ENCODE measurements at places on chromosomes 1 and 21. TPM values are rescaled to one million over a fixed set of nuclear protein-coding genes. Genes with fewer than 3 reads are reported as not detected.

PDE9A gene
- not detected for total RNA-seq

SPRR2A gene
- not detected for total RNA-seq

PLPPR5 gene
- not detected for total RNA-seq

ADGRL4 gene
- total RNA-seq: 139 TPM

LRRC71 gene
- total RNA-seq: not detected

FTCD gene
- 0.27 TPM for total RNA-seq

C1QC gene
- not detected for total RNA-seq

BCL10 gene
- total RNA-seq: 44.7 TPM

RYR2 gene
- total RNA-seq: 0.25 TPM

LDLRAD2 gene
- total RNA-seq: 0.09 TPM

FMN2 gene
- total RNA-seq: 8.1 TPM

STX12 gene
- total RNA-seq: 79.6 TPM

B3GALT2 gene
- total RNA-seq: 0.18 TPM

DSCAM gene
- not detected for total RNA-seq

BSND gene
- total RNA-seq: not detected

HHAT gene
- total RNA-seq: 8.5 TPM

GPR37L1 gene
- not detected for total RNA-seq

WARS2 gene
- total RNA-seq: 22.5 TPM

CDCA8 gene
- total RNA-seq: 0.25 TPM

SPSB1 gene
- 18.2 TPM for total RNA-seq

POMGNT1 gene
- total RNA-seq: 5.6 TPM

HCRTR1 gene
- 0.18 TPM for total RNA-seq

ZNF695 gene
- total RNA-seq: 0.82 TPM

CPTP gene
- 17.7 TPM for total RNA-seq

SLFNL1 gene
- total RNA-seq: 0.09 TPM

LCK gene
- total RNA-seq: not detected

ALPL gene
- 1.1 TPM for total RNA-seq

SDHC gene
- total RNA-seq: 52.1 TPM

DNAI4 gene
- 11.4 TPM for total RNA-seq

OR2AK2 gene
- not detected for total RNA-seq

ANXA9 gene
- 0.49 TPM for total RNA-seq

FUBP1 gene
- 32.4 TPM for total RNA-seq

DIRAS3 gene
- 1.2 TPM for total RNA-seq

OR2M3 gene
- total RNA-seq: not detected

TGFB2 gene
- 13.5 TPM for total RNA-seq

SLAMF8 gene
- total RNA-seq: not detected

GNB1 gene
- total RNA-seq: 108 TPM

FAM151A gene
- not detected for total RNA-seq

IL6R gene
- total RNA-seq: 5.3 TPM

ADGRL2 gene
- total RNA-seq: 104 TPM

TNFRSF8 gene
- total RNA-seq: 0.09 TPM

HSPG2 gene
- 164 TPM for total RNA-seq

QSOX1 gene
- total RNA-seq: 261 TPM

RIMS3 gene
- total RNA-seq: 0.36 TPM

TRIM46 gene
- 5.2 TPM for total RNA-seq

ST6GALNAC5 gene
- total RNA-seq: 0.09 TPM

CA6 gene
- not detected for total RNA-seq
